OCI-LY7 (cell line): ENCODE measurements at places on chromosomes 1 and 21.
A peak's percentile ranks its signal among the peaks of the same experiment; 100 is the strongest.

GRCh38 chr1:248858096-248858890 is 592 bp downstream of the ZNF692 start:
- peak; percentile 86 for DNase-seq

- DNase-seq, result no peak
Observed at GRCh38 chr1:188888386-188888785, 1589.3 kb downstream of the BRINP3 start.

GRCh38 chr1:221663321-221663720 is 78.6 kb downstream of the DUSP10 start:
- DNase-seq, result no peak

- no peak for DNase-seq
Observed at GRCh38 chr1:38059635-38060250, 13.2 kb upstream of the POU3F1 start.

DNA sequence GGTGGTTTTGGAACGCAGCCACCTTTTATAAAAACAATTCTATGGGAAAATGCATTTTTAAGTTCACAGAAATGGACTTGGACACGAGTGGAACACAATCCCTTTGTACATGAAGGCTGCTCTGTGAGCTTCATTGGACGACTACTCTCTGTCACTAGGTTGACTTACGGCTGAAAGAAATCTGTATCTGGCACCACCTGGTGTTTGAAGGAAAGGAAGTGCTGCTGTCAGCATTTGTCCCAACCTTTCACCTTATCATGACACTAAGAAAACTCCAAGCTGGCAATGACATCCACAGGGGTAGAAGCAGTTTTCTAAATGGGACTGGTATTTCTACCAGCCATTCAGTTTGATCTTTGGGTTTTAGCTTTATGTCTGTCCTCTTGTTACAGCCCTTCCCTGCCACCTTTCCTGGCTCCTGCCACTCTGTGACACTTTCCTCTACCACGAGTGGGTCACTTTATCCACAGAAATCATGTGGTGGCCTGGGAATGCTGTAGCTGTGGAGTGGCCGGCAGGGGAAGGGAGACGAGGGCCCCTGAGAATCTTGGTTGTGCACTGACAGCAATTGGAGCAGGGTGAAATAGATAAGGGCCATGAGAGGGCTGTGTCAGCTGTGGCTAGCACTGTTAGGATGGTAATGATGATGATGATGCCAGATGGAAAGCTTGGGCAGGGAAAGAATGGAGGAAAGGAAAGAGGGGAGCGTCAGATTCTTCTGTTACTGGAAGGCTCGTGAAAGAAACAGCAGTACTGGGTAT is 85.2 kb downstream of the TBX19 start:
- peak; percentile 4 for DNase-seq

DNA sequence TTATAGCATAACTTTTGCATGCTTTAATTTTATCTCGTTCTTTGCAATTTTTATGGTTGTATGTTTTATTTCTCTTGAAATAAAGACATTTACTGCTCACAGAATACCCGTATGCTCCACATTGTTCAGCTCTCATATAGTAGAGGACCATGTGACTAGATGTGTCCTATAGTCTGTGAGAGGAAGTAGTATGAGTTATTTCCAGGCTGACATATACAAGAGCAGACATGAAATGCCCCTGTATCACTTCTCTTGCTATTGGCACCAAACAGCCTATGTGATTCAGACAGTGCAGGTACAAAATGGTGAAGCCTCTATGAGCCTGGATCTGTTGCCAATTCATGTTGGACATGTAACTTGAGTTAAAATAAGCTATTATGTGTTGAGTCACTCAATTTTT is 5.8 kb upstream of the FCRL5 start:
- no peak for DNase-seq
